ENCODE measurements at places on chromosomes 11 and 22.

- no peak for DNase-seq
Measured at GRCh38 chr11:28086569-28086968, 21.4 kb downstream of the KIF18A start.

GRCh38 chr11:120563703-120564572 lies 52.4 kb downstream of the GRIK4 start:
- peak; percentile 81 for DNase-seq

GRCh38 chr11:125410091-125410490 lies 86.0 kb downstream of the FEZ1 start:
- no peak for DNase-seq

GRCh38 chr11:129785383-129786111 lies 30.1 kb upstream of the TMEM45B start:
- no peak for DNase-seq

DNA sequence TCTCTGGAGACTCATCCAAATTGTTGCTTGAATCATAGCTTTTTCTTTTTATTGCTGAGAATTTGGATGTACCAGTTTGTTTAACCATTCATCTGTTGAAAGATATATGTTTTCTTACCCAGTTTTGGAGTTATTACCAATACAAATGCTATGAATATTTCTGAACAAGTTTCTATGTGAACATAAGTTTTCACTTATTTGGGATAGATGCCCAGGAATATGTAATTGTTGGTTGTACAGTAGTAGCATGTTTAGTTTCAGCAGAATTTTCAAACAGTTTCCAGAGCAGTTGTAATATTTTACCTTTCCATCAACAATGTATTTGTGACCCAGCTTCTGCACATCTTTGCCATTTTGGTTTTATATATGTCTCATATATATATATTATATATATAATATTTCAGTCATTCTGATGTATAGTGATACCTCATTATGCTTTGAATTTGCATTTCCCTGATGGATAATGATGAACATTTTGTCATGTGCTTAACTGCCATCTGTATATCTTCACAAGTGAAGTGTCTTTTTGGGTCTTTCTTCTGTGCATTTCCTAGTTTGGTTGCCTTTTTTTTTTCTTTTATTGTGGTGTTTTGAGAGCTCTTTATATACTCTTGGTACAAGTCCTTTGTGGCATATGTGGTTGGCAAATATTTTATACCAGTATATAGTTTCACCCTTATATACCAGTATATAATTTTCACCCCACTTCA lies 118.8 kb downstream of the LUZP2 start:
- DNase-seq: peak; percentile 35

- peak; percentile 74 for DNase-seq
Measured at GRCh38 chr11:2452321-2453012, 7.7 kb downstream of the KCNQ1 start.

- peak; percentile 3 for DNase-seq
Measured at GRCh38 chr11:120708511-120709183, 197.1 kb downstream of the GRIK4 start.

DNA sequence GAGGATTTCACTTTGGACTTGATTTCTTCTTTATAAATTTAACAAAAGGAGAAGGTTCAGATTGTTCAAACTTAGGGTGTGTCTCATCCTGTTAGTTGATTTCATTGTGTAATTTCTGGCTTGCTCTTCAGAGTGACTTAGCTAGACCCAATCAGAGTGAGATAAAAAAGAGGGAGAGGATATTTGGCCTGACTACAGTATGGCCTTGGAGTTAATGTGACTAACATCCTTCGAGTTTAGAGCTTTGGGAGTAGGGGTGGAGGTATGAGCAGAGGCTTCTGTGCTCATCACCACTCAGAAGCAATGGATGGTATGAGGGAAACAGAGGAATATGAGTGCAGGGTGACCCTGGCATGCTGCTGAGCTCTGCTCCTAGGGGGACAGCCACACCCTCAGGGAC lies 114.2 kb downstream of the ME3 start:
- DNase-seq: peak; percentile 80

GRCh38 chr11:14270690-14271542 lies 88.1 kb downstream of the RRAS2 start:
- DNase-seq: no peak

DNA sequence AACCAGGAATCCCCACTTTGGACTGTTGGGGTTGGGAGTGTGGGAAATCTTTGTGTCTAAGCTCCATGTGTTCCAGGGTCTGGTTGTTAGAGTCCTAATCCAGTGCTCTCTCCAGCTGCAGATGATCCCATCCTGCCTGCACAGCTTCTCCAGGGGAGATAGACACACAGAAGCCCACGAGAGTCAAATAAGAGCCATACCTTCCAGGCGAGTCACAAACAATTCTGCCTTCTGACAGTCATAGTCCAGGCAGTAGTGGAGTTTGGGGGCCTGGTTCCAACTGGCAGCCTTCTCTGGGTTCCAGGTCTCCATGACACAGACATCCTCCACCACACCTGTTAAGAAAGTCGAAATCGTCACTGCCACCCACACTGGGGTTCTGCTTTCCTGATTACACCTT lies 32.1 kb downstream of the SYT13 start:
- no peak for DNase-seq

DNA sequence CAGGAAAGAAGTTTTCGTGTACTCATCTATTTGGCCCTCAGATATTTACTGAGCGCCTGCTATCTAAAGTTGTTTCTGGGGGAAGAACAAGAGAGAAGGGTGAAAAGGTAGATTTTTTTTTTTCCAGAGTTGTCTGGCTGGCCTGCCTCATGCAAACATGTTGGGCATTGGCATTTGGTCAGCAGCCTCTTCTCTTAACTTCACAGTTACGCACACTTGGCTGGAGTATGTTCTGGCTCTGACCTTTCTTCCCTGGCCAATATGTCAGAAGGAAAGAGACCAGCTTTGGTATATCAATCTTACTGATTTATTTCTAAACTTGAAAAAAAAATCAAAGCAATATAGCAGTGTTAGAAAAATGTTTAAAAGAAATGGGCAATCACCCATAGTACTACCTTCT lies 54.2 kb upstream of the GRAMD1B start:
- DNase-seq: no peak

- DNase-seq: no peak
Measured at GRCh38 chr11:128728767-128729587, 35.1 kb downstream of the FLI1 start.

DNA sequence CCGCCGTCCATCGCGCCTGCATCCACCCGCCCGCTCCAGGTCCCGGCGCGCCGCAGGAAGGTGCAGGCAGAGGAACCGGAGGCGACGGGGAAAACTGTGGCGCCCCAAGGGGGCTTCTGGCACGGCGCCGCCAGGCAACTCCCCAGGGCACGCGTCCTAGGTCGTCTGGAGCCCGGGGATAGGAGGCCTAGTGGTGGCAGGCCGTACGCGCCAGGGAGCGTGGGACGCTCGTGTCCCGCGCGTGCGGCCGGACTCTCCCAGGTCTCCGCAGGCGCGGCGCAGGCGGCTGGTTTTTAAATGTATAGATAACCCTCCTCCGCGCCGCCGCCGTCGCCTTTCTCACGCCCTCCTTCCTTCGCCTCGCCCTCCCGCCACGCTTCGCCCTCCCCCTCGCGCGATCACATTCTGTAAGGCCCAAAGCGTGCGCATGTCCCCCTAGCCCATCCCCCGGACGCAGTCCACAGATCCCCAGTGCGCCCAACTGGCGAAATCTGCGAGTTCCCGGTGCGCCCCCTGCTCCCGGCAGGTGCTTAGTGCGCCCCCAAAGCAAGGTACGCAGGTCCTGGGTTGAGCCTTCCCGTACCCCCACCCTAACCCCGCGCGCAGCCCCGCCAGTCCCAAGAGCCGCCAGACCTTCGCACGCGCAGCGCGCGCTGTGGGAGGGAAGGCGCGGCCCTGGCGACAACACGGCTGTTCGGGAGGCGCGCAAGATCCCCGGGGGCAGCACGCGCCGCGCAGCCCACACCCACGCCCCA lies at the start of gene ASCL2:
Gene ASCL2 (minus strand): TSS at position 267 of the 755 bp plus-strand sequence. CDS start 256 bp downstream, at position 11.
- no peak for DNase-seq

DNA sequence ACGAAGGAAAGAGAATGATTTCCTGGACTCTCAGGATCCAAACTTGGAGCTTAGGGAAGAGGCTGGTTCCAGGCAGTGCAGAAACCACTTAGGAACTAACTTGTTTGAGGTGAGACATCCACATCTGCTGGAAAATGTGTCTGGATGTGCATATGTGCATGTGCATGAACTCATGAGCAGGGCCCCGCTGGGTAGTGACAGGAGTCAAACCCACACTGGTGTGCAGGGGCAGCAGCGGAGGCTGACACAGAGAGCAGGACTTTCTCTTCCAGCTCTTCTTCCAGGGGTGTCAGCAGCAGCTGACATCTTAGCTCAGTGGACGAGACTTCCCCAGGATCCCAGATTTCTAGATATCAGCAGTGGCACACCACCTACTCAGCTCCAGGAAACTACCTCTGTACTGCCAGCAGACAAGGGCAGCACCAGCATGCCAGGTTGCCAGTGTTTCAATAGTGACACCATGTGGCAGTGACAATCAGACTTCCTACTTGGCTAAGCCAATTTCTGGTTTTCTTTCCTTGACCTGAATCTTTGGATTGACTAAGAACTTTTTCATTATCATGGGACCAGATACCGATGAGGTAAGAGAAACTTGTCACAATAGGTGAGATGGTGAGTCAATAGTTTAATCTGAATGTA lies 227.5 kb upstream of the ZC3H12C start:
- DNase-seq: no peak

DNA sequence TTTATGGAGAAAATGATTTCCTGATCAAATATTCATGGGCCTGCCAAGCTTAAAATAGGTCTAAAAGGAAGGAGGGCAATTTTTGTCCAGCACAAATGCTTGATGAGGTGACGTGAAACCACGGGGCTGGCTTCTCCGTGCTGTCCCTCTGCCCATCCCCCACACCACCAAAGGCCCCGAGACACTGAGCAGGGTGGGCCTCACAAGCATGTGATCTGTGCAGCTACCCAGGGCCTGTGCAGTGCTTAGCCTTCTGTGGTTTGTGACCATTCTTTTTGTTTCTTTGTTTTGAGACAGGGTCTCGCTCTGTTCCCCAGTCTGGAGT lies 94.8 kb upstream of the RTL6 start:
- peak; percentile 52 for DNase-seq

- DNase-seq: peak; percentile 43
Measured at GRCh38 chr11:125165843-125166763, 1.6 kb downstream of the PKNOX2 start.

DNA sequence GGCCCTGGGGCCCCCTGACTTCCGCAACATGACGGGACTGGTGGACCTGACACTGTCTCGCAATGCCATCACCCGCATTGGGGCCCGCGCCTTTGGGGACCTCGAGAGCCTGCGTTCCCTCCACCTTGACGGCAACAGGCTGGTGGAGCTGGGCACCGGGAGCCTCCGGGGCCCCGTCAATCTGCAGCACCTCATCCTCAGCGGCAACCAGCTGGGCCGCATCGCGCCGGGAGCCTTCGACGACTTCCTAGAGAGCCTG lies 992 bp downstream of the LRFN4 start:
- no peak for DNase-seq

- no peak for DNase-seq
Measured at GRCh38 chr11:32221476-32222032, 130.7 kb downstream of the RCN1 start.

GRCh38 chr11:6127881-6128280 lies 20.4 kb downstream of the OR56B4 start:
- no peak for DNase-seq

DNA sequence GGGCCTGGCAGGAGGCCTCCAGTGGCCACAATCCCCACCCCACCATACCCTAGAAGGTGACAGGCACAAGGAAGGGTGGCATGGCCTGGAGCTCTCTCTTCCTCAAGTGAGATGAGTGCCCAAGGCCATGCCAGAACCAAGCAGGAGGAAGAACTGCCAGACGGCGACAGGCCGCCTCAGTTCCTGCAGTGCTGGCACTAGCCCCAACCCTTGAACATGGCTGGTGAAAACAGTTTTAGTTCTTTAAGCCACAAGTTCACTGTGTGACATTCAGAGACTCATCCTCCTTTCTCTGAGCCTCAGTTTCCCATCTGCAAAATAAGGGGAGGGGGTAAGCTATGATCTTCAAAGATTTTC lies 9.8 kb downstream of the CHRDL2 start:
- DNase-seq: no peak

DNA sequence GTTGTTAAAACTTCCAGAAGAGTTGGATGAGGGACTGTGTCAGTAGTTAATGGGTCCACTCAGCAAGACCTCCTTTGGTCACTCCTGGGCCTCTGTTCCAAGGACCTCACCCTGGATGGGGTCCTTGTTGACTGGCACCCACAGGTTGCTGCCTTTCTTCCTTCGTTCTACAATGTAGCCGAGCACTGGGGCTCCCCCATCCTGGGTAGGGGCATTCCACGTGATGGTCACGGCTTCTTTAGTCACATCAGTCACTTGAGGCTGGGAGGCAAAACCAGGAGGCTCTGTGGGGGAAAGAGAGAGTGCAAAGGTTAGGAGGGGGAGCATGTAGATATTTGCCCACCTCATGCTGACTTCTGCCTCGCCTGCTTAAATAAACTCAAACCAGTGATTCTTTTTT lies 12.0 kb downstream of the TMEM86A start:
- DNase-seq: no peak

- peak; percentile 80 for DNase-seq
Measured at GRCh38 chr11:121352251-121352891, 59.8 kb downstream of the SC5D start.

DNA sequence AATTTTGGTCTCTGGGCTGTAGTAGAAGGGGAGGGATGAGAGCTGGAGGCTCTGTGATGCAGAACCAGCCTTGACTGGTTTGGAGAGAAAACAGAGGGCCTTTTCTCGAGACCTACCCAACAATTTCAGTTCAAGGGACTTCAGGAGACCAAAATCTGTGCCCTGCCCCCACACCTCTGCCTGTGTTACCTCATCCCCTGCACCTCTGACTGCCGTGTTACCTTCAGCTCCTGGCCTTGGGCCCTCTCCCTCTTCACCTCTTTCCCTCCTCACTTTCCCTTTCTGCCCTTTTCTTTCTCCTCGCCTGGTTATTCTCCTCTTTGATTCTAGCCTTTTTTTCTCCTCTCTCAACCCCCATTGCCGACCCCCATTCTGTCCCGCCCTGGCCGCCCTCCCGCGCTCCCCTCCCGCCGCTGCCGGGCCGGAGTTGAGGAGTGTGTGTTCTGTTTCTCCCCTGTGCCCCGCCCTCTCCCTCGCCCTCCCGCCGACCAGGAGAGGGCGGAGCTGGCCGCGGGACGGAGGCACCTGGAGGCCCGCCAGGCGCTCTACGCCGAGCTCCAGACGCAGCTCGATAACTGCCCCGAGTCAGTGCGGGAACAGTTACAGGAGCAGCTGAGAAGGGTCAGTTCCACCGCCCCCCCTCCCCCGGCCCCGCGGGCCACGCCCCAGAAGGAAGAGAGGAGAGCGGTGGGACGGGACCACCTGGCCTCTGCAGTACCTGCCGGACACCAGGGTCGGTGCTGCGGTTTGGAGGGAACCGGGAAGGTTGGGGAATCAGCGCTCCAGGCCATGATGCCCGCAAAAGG lies 27.2 kb downstream of the PHLDB1 start:
- peak; percentile 86 for DNase-seq

Measured in muscle of leg (tissue), 16 donors.